Left lung (tissue), 14 donors: ENCODE measurements at places on chromosomes 6 and 20.
A peak's percentile ranks its signal among the peaks of the same experiment; 100 is the strongest.

GRCh38 chr6:142954844-142955243, 9.9 kb upstream of the HIVEP2 start:
- no peak for DNase-seq

- DNase-seq, result no peak
Observed at GRCh38 chr6:52337633-52338290, 24.2 kb upstream of the PAQR8 start.

- no peak for DNase-seq
Observed at GRCh38 chr6:16200321-16200883, 38.0 kb upstream of the GMPR start.

GRCh38 chr20:62352402-62353288, 14.5 kb downstream of the LAMA5 start:
- no peak for DNase-seq

DNA sequence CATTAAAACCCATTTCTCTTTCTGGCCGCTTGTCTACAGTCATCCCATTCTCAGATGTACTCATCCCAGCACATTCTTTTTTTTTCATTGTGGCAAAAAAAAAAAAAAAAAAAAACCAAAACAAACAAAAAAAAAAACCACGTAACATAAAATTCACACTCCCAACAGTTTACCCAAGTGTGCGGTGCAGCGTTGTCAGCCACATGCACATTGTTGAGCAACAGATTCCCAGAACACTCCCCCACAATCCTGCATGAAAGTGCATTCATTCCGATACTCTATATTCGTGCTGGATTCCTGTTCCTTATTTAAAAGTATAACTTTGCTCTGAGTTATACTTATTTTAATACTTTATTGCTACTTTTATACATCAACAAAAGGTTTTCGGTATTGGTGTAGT, 96.0 kb downstream of the SASH1 start:
- DNase-seq, result peak; percentile 49

GRCh38 chr6:84536885-84537638, 227.3 kb downstream of the TBX18 start:
- no peak for DNase-seq

DNA sequence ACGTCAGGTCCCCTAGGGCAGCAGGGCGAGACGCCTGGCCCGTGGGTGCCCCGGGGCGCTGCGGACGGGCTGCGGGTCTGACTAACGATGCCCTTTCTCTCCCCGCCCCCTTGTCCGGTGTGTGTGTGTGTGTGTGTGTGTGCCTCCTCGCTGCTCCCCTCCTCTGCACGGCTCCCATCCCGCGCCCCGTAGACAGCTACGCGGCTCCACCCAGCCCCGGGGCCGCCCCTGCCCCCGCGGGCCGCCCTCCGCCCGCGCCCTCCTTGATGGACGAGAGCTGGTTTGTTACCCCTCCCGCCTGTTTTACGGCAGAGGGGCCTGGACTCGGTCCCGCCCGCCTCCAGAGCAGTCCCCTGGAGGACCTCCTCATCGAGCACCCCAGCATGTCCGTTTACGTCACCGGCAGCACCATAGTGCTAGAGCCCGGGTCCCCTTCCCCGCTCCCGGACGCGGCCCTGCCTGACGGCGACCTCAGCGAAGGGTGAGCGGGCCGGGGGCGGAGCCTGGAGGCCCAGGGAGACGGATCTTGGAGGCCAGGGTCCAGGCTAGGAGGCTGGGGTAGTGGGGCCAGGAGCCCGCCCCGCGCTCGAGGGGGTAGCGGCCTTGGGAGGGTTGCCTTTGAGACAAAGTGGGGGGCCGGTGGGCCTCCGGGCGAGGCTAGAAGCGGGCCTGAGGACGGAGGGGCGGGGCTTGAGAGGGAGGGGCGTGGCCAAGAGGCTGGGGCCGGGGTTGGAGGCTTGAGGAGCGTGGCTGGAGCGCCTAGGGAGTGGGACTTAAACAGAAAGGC, 5.1 kb downstream of the TP53INP2 start:
- DNase-seq, result peak; percentile 71

DNA sequence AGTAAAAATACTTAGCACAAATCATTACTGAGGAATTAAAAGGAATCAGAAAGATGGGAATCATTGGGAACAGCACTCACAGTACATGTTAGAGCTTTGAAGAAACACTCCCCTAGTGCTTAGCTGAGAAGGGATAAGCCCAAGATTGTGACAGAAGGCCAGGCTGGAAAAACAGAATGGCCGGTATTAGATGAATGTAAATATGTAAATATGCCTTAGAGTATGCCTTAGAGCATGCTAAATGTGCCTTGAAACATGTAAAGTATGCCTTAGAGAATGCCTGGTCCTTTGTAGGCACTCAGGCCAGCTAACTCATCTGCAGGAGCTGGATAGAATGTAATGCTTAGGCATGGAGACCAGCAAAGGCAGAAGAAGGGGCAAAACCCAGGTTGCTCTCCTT, 10.6 kb upstream of the TENT5A start:
- no peak for DNase-seq

- peak; percentile 69 for DNase-seq
Observed at GRCh38 chr6:83417880-83418663, 12.8 kb downstream of the ME1 start.

DNA sequence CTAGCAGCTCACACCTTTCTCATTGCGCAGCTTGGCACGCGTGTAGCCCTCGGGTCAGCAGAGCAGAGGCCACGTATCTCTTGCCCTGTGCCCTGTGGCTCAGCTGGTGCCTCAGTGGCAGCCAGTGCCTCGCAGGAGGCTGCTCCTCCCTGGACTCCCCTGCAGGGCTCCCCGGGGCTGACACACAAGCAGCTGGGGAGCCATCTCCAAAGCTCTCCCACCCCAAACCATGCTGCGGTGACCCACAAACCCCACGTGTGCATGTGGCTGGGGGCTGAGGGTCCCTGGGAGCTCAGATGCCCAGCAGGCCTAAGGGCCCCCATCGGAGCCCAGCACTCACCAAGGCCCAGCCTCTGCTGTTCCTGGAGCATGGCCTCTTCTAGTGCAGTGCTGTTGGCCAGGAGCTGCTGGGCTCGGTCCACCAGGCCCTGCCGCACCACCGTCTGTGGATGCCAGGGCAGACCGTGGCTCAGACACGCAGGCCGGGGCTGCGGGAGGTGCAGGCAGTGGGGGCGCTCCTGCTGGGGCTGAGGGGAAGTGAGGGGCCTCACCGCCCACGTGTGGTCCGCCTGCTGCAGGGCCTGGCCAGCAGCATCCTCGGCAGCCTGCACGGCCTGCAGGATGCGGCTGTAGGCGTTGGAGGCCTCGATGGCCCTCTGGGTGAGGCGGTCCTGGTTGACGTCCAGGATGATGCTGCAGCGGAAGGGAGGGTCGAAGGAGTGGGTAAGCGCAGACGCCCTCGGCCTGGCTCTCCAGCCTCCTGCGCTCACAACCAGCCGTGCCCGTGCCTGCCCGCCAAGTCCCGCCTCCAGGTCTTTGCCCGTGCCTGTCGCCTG, 13.8 kb downstream of the ADRM1 start:
- no peak for DNase-seq

DNA sequence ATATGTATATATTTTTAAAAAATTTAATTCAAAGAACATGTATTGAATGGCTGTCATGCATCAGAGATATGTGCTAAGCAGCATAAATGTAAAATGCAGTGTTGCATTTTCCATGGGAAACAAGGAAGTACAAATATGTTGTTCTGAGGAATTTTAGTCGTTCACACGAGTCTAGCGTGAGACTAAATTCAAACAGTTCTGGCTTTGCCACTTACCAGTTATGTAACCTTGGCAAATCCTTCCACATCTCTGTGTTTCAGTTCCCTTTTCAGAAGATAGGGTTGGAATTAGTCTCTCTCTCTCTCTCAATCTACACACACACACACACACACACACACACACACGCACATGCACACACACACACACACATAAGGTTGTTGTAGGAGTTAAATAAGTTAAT, 305.4 kb downstream of the UTRN start:
- no peak for DNase-seq

DNA sequence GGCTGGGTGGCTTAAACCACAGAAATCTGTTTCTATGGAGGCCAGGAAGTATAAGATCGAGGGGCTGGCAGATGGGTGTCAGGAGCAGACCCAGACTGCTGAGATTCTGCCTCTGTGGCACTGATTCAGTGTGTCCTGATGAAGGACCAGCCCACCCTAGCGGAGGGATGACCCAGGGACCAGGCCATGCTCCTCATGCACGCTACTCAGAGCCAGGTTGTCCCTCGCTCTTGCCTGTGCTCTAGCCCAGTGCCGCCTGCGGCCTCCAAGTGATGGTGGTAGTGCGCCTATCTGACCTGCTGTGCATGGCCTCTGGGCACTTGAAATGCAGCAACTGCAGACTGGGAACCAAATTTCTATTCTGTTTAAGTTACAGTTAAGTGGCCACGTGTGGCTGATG, 13.1 kb upstream of the APMAP start:
- DNase-seq, result peak; percentile 20

GRCh38 chr20:3931664-3932063, 42.5 kb downstream of the PANK2 start:
- no peak for DNase-seq

DNA sequence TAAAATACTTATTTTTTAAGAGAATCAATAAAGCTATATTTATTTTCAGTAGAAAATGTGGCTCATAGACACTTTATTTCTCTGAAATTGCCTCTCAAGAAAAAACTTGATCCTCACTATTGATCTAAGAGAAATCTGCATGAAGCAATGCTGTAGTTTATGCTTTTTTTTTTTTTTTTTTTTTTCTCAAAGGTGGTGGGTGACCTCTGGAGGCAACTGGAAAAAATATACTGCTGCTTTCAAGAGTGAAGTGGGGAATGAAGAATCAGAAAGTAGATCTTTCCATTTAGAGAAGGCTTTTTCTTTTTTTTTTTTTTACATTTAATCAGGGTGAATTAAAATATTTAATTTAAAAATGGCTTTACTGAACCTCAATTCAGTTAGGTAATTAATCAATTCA, 169.3 kb downstream of the SLC16A10 start:
- DNase-seq, result no peak

DNA sequence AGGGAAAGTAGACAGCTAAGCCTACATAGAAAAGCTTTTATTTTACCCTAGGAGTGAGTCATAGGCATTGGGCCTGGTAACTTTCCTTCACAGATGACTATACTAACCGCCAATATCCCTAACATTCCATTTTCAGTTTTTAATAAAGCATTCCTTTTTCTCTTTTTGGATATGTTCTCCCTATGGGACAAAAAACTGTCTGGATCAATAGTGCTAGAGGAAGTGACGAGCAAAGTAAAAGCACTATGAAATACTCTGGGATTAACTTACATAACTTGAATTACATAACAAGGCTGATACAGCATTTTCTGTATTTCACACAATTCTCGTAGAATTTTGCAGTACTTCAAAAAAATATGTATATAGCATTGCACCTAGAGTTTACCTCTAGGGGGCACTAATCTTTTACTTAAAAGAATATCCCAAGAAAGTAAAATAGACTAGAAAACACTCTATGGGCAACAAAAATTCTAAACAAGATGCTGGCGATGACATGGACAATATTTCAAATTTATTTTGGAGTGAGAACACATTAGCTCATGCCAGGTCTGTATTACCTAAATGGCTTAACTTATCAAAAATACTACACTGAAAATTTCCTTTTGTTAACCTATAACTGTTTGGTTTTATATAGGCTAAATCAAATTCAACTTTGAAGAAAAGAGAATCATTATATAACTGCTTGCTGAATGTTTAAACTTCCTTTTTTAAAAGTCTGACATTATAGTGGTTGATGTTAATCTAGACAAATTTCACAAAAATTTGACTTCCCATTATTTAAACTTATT, 66.3 kb upstream of the DST start:
- DNase-seq, result peak; percentile 31

DNA sequence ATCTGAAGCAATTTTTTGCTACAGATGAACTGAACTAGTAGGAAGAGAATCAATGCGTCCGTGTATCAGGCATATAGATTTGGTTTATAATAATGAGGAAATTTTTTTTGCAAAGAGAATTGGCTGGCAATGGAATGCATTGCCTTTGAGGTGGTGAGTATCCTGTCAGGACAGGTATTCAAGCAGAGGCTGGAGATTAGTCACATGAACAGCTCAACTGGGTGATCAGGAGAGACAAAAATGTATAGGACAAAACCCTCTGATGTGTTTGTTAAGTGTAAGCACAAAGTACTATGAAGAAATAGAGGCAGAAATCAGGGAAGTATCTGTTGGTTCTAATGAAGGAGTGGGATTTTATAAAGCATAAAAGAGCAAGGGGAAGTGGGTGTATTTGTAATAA, 80.5 kb downstream of the ISM1 start:
- DNase-seq, result no peak

- DNase-seq, result peak; percentile 98
Observed at GRCh38 chr6:27871924-27872638, 40.1 kb downstream of the OR2B2 start.

DNA sequence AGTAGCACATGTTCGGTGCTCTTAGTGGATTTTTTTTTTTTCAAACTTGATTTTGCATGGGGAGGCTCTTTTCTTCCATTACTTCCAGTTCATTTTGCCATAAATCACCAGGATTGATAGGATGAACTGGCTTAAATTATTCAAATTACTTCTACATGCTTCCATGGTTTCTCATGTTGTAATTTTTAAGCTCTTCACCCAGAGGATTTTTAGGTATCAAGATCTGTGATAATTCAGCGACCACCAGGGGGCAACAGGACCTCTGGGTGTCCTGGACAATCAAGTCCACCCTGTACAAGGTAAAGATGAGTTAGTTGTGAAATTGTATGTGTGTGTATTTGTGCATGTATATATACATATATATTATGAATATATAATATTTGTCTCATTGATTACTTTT, 4.2 kb upstream of the EPHA7 start:
- DNase-seq, result no peak

- DNase-seq, result no peak
Observed at GRCh38 chr6:64270083-64270482, 634.5 kb downstream of the PHF3 start.

GRCh38 chr20:4949833-4950178, 51.5 kb downstream of the SLC23A2 start:
- no peak for DNase-seq

GRCh38 chr6:111992851-111993250, 61.1 kb upstream of the CCN6 start:
- no peak for DNase-seq

GRCh38 chr6:44655412-44656342, 268.2 kb downstream of the CDC5L start:
- peak; percentile 89 for DNase-seq

- no peak for DNase-seq
Observed at GRCh38 chr6:140462453-140463311, 1088.2 kb upstream of the CITED2 start.
